Placental epithelial cell (primary cell): ENCODE measurements at places on chromosomes 6 and 20. TPM values are rescaled to one million over a fixed set of nuclear protein-coding genes. Genes with fewer than 3 reads are reported as not detected.

The NKX2-4 gene
- not detected in 2 replicates for total RNA-seq

The CLIC5 gene
- total RNA-seq = 1.2 and 1.5 TPM in 2 replicates

The SLC32A1 gene
- not detected in 2 replicates for total RNA-seq

The BACH2 gene
- total RNA-seq = 2.1 and 2.4 TPM in 2 replicates

The ZSCAN31 gene
- total RNA-seq = 2.0 and 2.3 TPM in 2 replicates

The LPA gene
- total RNA-seq = not detected in 2 replicates

The SRSF12 gene
- total RNA-seq = 0.43 and 1.2 TPM in 2 replicates

The TRAM2 gene
- total RNA-seq = 31.8 and 68.8 TPM in 2 replicates

The GUCA1A gene
- 2.2 and 8.2 TPM in 2 replicates for total RNA-seq

The KCNK15 gene
- total RNA-seq = not detected in 2 replicates

The PREX1 gene
- under 0.01 TPM in 2 replicates for total RNA-seq

The DCDC2 gene
- not detected in 2 replicates for total RNA-seq

The ERVFRD-1 gene
- under 0.01 and 0.11 TPM in 2 replicates for total RNA-seq

The MATN4 gene
- total RNA-seq = 0.54 and 1.2 TPM in 2 replicates

The HLA-DOA gene
- total RNA-seq = not detected in 2 replicates

The CHD6 gene
- total RNA-seq = 25.9 and 38.5 TPM in 2 replicates

The SLPI gene
- 0.79 TPM in 1 of 2 replicates, not detected in the other for total RNA-seq

The MUC21 gene
- not detected in 2 replicates for total RNA-seq

The NEDD9 gene
- 60.1 and 116 TPM in 2 replicates for total RNA-seq

The PLA2G7 gene
- total RNA-seq = 7.2 and 7.5 TPM in 2 replicates
